HCEC 1CT (cell line): ENCODE measurements at places on chromosomes 11 and 22.
A peak's percentile ranks its signal among the peaks of the same experiment; 100 is the strongest.

DNA sequence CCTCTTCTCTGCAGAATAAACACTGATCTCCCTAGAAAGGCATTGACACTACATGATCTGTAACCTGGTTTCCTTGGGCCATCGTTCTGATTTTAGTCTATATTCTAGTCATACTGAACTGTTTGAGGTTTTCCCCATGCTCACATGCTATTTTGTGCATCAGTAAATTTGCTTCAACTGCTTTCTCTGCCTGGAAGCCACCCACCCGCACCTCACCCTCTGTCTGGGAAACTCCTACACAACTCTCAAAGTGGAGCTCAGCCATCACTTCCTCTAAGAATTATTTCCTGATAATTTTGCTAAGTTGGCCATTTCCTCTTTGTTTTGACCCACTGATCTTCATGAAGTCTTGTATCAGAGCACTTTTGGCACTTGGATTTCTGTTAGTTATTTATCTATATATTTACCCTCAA, 36.1 kb downstream of the MMP20 start:
- DNase-seq = no peak

DNA sequence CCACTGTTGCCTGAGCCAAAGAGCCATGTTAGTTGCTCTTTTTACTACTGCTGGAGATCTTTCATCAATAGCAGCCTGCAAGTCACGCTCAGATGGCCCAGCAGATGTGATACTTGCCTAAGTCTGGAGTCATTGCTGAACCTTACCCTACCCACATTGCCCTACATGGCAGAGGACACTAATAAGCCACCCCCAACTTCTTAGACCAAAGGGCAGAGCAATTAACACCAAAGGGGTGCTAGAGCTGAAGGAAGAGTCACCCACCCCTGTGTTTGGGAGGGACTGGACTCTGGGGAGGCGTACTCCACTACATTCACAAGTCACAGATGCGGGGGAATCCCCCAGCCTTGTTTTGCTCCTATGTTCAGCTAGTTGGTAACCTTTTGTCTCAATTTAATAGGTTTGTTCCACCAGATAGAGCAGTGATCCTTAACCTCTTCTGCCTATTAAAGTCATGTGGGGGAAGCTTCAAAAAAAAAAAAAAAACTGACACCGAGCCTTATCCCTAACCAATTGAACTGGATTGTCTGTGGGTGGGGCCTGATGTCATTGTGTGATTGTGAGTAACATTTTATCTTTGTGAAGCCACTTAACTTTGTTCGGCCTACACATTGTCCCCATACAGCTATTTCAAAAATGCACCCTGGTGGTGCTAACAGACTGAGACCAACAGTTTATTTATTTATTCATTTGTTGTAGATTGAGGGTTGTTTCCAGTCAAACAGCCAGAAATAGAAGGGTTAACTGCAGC, 13.1 kb downstream of the ADM start:
- no peak for DNase-seq

GRCh38 chr11:97620007-97620406, 1230.2 kb downstream of the JRKL start:
- DNase-seq = no peak

- peak; percentile 95 for DNase-seq
Measured at GRCh38 chr22:24059121-24059520, 48.0 kb downstream of the CABIN1 start.

GRCh38 chr11:131194726-131195125, 175.7 kb upstream of the NTM start:
- no peak for DNase-seq

DNA sequence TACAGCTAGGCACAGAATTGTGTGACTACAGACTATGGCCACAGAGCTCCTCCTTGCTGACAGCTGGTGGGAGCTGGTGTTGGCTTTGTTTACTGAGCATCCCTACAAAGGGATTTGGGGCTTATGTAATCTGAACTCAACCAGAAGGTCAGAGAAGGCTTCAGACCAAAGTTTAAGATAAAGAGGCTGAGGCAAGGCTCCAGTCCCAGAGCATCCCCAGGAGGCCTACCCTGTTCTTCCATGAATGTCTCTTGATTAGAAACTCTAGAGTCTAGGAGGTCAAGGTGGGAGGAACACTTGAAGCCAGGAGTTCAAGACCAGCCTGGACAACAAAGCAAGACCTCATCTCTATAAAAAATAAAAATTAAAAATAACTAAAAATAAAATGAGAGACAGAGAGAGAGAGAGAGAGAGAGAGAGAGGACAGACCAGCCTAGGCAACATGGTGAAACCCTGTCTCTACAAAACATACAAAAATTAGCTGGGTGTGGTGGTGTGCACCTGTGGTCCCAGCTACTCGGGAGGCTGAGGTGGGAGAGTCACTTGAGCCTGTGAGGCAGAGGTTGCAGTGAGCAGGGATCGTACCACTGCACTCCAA, 125.5 kb upstream of the SERPIND1 start:
- DNase-seq = no peak
